ENCODE measurements at places on chromosomes 2 and 18.

- no peak for DNase-seq
Measured at GRCh38 chr2:39631718-39632117, 34.0 kb upstream of the TMEM178A start.

DNA sequence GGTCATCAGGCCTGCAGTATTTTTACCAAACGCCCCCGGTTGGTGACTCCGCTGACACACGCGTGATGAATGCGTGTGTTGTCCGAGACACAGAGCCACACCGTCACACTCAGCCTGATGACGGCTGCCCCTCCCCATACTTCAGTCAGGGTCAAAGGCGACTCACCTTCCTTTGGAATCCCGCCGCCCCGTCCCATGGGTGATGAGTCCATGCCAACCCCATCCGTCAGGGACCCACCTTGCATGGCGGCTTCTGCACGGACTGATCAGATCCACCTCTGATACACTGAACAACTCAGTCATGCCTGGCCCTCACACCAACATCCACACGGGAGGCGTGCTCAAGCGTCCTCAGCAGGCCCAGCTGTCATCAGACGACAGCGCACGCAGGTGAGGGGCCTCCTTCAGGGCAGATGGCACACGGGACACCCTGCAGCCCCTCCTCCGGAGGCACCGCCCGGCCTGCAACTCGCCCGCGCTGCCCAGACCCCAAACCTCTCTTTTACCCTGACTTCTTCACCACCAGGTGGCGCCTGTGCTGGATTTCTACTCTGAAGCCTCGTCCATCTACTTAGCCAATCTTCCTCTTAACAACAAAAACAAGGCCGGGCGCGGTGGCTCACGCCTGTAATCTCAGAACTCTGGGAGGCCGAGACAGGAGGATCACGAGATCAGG lies 89.2 kb downstream of the ZNF516 start:
- peak; percentile 36 for DNase-seq

DNA sequence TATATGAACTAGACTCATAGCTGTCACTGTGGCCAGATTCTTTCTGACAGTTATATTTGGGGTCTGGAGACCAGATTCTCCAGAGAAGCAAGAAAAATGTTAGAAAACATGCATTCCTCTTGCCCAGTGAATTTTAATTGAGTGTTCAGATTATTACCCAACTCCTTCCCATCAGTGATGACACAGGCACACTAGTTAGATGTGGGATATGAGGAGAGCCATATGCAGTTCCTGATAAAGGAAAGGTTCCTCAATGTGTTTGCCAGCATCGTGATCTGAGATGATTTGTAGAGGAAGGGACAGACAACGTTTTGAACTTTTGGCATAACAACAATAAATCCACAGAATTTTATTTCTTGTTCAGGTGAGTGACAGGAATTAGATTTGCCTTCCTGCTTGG lies 308.6 kb downstream of the PIEZO2 start:
- no peak for DNase-seq

- DNase-seq, result no peak
Measured at GRCh38 chr2:141109633-141110032, 1021.2 kb downstream of the LRP1B start.

DNA sequence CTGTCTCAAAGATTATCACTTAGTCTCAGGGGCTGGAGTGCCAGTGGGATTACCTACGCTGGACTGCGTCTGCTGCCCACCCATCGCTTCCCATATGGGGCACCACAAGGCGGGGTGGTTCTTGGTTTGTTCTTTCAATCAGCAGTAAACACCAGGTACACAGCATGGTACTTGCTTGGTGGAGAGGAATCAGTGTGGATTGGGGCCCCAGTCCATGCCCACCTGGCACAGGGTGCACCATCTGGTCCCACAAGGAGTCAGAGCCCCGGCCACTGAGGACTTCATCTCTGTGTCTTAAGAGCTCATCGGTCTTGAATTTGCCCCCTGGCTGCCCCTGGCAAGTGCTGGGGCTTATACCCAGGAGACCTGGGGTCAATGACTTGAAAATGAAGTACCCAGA lies 96.2 kb downstream of the GLI2 start:
- DNase-seq, result no peak

DNA sequence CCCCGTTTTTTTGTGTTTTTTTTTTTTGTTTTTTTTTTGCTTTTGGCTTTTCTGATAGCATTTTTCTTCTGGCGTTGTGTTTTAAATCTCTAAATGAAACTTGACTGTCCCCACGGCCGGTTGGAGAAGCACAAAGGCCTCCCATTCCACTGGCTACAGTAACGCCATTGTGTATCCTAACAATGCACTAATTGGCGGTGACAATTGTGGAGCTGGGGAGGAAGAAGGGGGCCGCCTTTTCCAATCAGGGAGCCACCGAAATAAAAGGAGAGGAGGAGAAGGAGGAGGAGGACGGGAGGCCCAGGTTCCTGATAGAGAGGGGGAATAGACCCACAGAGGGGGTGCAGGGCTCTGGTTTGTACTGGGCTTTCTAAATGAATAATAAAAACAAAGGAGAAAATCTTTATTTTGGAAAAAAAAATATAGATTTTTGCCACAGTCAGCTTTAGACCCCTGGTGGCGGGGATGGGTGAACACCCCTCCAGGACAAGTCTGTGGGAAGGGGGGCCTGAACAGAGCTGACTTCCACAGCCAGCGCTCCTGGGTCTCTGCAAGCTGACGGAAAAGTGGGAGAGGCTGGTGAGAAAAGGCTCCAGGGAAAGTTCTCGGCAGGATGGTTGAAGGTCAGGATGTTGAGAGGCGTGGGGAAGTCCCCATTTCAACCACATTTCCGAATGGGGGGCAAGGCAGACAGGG lies 43.7 kb upstream of the FZD5 start:
- DNase-seq, result no peak

DNA sequence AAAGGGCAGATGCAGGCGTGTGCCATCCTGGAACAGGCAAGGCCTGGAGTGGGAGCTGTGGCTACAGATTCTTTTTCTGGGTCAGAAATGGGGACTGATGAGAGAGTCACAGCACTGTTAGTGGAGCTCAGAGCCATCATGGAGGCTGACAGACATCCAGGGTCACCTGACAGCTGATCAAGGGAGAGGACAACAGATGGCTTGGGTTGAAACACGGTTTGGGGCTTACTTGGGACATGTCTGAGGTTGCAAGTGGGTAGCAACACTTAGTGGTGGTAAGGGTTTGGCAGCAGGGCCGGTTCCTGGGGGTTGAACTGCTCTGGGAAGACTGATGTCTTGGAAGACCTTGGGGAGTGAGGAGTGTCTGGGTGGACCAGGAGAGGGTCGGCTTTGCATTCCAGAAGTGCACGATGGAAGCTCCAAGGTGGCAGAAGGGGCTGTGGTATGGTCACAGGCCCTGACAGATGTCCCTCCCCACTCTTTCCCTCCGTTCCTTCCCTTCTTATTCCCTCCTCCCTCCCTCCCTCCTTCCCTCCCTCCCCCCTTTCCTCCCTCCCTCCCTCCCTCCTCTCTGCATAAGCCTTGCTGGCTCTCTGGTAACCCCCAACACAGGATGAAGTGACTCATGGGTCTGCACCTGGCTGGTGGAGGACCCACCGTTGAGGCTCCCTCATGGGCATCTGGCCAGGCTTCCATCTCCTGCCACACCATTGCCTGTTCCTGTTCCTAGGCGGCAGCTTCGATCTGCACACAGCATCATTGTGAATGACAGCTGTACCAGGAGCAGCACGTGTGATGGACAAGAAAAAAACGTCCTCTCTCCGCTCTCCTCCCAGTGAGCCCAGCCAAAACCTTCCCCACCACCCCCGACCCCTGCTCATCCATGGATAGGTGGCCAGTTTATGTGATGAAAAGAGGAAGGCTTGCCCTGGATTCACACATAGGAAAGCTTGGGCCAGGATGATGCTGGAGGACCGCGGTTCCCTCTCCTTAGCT lies 63.8 kb upstream of the RPL31 start:
- no peak for DNase-seq

DNA sequence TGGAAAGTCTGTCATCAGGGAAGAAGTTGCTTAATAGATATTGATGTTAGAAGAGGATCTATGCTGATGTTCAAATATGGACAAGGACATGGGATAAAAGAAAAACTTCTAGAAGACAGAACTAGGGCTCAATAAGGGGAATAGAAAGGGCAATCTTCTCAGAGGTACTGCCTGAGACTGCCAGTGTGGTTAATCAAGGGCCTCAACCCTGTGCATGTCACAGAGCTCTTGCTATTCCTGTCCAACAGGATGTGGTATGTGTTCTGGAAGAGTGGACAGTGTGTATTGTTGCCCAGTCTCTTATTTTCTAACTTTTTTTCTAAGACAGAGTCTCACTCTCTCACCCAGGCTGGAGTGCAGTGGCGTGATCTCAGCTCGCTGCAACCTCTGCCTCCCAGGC lies 27.8 kb upstream of the RNF125 start:
- no peak for DNase-seq

GRCh38 chr2:61179701-61180639 lies 18.0 kb downstream of the C2orf74 start:
- no peak for DNase-seq

- no peak for DNase-seq
Measured at GRCh38 chr2:165469417-165469816, at the start of gene CSRNP3. CSRNP3 (plus strand) TSS chr2:165469698; CDS start chr2:165595066, 125,368 bp downstream.

- no peak for DNase-seq
Measured at GRCh38 chr2:215660687-215661086, 224.8 kb upstream of the FN1 start.

- DNase-seq, result no peak
Measured at GRCh38 chr2:25042321-25043240, 705 bp downstream of the EFR3B start.

DNA sequence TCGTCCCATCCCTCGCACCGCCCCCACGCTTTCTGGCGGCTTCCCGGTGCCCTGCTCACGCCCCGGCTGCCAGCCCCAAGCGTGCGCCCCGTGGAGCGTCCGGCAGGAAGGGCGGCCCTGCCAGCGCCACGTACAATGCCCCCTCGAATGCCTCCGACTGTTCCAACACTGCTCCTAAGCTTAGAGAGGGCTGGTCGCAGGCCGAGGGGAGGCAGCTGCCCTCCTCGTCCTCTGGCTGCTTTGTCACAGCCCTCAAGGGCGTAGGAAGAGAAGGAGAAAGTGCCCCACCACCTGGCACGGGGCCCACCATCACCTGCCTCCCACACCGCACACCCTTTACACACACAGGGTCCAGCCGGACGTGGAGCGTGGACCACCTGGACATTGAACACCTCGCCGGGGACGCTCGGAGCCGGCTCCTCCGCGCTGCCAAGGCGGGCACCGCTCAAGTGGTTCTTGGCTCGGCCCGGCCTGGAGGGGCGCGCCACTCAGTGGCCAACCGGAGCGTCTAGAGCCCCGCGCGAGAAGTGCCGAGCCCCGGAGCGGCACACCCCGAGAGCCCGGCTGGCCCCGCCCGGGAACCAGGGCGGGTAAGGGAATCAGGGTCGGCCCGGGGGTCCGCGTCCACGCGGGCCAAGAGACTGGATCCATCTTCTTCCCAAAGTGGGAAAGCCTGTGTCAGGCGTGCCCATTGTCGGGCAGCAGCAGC lies 830 bp downstream of the DNER start:
- no peak for DNase-seq

DNA sequence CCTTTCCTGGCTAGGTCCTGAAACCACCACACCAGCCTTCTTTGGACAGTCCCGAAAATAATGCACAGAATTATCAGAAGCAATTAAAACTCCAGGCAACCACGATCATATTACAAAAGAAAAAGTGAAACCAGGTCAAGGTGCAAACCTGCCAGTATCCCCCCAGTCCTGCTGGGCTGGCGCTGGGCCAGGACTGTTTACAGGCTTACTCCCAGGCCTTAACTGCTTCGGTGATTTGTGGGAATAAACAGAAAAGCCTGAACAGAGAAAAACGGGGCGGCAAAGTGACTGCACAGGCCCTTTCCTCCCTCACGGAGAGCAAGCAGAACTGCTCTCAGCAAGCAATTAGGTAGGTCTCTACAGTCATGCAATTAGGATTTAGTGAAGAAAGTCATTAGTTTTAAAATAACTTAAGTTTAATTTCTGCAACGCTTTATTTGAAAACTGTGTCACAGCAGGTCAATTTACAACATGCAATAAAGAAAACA lies 1.3 kb downstream of the HDAC4 start:
- DNase-seq, result no peak

DNA sequence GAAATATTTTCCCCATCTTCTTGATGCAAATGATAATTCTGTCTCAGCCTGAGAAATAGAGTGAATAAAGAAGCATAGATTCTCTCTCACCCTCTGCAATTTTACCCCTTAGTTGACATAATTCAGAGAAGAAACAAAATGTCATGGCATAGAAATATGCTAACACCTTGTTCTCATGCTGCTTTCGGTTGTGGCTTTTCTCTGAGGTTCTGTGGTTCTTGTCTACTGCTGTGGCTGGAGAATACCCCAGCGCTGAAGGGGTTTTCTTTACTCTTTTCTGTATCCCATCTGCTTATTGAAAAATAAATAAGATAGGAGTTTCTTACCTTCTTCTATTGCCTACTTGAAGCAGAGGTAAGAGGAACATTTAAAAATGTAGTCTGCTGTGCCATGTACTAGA lies 15.4 kb upstream of the RAB27B start:
- DNase-seq, result no peak

DNA sequence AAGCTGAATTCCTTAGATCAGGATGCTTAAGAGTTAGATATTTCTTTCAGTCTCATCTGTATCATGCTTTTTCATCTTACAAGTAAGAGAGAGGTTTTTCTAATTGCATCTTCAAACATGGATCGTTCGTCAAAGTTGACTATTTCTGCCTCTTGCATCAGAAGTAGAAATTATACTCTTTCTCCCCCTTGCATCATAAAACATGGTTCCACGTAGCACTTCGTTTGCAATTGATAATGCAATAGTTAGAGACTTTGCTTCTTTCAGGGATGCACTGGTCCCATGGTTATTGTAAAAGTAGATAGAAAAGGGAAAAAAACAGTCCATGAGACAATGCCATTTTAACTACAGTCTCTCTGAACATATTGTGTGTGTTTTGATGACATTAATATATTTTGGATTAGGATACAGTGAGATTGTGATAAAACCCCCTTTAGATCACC lies 75.1 kb upstream of the PARD3B start:
- DNase-seq, result no peak

GRCh38 chr2:134603966-134604365 lies 114.8 kb downstream of the TMEM163 start:
- no peak for DNase-seq

GRCh38 chr18:79934311-79935097 lies 16.9 kb downstream of the SLC66A2 start:
- DNase-seq, result no peak

DNA sequence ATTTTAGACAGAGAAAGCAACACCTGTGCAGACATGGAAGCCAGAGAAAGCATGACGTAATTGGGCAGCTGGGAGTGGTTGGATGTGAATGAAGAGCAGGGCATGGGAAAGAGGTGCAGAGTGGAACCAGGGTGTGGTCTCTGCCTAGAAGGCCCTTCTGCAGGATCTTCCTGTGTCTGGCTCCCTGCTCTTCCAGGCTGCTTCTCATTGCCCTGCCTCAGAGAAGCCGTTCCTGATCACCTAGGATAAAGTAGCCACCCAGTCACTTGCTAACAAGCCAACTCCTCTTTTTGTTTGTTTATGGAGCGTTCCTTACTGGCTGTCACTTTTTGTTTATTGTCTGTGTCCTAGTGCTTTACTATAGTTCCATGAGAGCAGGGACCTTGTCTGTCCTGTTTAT lies 28.5 kb downstream of the GALNT1 start:
- no peak for DNase-seq

Data from COLO829 (cell line).